ENCODE measurements at places on chromosomes 5 and 9. TPM values are rescaled to one million over a fixed set of nuclear protein-coding genes. Genes with fewer than 3 reads are reported as not detected.

- peak; percentile 69 for DNase-seq
Measured at GRCh38 chr9:137552022-137552768, 516 bp downstream of the MRPL41 start.

GRCh38 chr9:35035851-35036701 is 36.3 kb downstream of the VCP start:
- no peak for DNase-seq

GRCh38 chr5:40224421-40224820 is 455.3 kb upstream of the PTGER4 start:
- DNase-seq = no peak

GRCh38 chr5:158589939-158590338 is 509.8 kb downstream of the EBF1 start:
- peak; percentile 2 for DNase-seq

DNA sequence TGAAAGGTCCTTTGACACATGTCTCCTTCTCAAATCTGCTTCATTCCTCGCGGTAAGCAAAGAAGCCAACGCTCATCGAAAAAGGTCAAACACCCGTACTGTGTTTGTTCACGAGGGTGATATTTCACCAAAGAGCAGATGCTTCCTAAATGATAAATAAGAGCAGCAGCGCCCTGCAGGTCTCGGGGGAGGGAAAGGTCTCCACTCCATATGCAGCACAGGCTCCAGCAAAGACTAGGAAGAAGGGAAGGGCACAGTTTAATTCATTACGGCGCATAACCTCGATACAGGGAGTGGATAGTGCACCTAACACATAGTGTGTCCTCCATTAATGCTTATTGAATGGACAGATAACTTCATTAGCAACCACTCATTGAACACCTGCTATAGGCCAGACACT is 593.3 kb downstream of the CDK5RAP2 start:
- no peak for DNase-seq

DNA sequence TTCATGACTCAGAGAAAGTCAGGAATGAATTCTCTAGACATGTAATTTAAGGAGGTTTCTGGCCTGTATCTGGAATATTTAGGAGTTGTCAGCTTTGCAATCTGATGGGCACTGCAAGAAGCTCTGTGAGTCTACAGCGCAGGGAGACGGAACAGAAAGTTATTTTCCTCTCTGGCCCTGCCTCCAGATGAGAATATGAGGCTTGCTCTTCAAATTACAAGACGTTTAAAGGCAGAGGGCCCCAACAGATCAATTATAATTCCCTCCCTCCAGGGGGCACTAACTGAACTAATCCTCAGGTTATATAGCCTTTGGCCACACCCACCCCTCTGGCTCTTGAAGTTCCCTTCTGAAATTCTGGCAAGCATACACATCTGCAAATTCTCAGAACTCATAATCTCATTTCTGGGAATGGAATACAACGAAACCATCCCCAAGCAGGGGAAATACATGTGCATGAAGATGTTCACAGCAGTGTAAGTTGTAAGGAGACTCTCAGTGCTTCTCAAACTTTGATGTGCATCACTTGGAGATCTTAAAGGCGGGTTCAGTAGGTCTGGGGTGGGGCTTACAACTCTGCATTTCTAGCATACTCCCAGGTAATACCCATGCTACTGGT is 307.6 kb downstream of the CWC27 start:
- DNase-seq = peak; percentile 28

DNA sequence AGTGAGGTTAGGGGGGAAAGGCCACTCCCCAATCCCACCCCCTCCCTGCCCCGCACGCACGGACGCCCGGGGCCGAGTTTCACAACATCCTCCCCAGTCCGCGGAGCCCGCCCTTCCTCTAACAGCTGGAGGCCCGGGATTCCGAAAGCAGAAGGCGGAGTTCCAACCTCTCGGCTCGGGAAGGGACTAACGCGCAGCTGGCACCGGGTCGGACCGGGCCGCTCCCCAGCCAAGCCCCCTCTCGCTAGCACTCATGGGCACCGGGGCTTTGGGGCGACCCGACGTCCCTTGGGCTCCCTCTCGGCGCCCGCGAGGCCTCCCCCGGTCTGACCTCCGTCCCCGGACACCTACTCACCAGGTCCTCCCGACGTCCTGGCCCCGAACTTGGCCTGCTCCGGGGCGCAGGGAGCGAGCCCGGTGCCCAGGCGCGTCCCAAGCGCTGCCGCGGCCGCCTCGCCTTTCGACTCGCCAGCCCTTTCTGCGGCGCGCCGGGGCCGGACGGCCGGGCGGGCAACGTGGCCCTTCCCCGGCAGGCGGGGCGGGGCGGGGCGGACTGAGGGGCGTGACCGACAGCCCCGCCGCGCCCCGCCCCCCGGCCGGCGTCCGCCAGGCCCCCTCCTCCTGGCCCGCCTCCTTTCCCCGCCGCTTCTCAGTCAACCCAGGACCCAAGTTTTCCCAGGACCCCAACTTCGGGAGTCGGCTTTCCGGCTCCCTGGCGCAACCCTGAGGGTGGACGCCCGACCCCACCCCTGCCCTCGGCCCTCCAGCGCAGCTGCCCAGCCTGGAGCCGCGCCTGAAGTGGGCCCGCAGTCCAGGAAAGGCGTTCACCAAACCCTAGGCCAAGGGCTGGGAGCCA is at the start of gene MGAT1:
Gene MGAT1 (minus strand): TSS at position 482 of the 856 bp plus-strand sequence. CDS start 9,835 bp downstream, outside the sequence.
- peak; percentile 90 for DNase-seq

DNA sequence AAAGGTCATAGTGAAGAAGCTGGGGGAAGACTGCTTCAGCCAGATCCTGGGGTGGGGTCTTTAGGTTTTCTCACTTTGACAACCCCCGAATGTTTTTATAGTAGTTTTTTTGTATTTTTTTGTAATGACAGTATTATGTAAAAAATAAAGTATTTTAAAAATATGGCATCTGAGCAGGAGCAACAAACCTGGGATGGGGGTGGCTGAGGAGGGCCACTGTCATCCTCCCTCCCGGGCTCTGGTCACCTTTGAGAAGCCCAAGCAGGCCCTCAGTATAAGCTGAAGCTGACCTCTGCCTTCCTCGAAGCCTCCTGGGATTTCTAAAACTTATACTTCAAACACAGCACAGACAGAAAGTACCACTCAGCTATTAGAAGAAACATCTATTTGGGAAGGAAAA is 8.7 kb downstream of the DNAJB5 start:
- DNase-seq = no peak

DNA sequence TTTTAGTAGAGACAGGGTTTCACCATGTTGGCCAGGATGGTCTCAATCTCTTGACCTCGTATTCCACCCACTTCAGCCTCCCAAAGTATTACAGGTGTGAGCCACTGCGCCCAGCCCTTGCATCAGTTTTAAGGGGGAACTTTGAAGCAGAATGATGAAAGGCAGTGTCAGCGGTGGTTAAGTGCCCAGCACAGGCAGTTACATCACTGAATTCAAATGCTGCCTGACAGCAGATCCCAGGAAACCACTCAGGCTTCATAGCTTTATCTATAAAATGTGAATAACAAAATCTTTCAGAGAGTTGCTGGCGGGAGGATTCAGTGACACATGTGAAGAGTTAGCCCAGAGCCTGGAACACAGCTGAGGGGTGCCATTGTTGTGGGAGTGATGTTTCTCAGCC is 26.5 kb downstream of the FGF1 start:
- DNase-seq = no peak

OSMR gene
- polyA plus RNA-seq = 0.54 TPM

FBXO10 gene
- polyA plus RNA-seq = 2.8 TPM

IFNA13 gene
- not detected for polyA plus RNA-seq

PPIP5K2 gene
- polyA plus RNA-seq = 17.9 TPM

ARHGAP26 gene
- 7.6 TPM for polyA plus RNA-seq

ANKRD34B gene
- not detected for polyA plus RNA-seq
